ENCODE measurements at places on chromosomes 5 and 9.

GRCh38 chr5:177023303-177023664 lies 788 bp downstream of the ZNF346 start:
- DNase-seq = no peak

GRCh38 chr5:56330806-56331205 lies 97.7 kb upstream of the ANKRD55 start:
- DNase-seq = no peak

DNA sequence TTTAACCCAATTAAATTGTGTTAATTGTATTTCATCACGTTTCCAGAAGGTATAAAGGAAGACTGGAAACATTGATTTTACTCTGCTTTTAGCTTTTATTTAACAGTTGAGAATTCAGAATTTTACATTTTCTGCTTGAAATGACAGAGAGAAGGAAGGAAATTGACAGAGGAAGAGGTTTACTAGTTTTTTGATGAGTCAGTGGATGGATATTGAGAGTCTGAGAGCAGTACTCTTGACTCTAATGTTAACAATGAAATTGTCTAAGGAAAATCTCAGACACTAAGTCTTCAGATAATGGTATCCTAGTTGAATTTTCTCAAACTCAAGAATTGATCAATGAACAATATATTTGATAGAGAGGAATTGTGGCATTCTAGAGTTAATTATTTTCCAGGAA lies 60.6 kb downstream of the IPO11 start:
- no peak for DNase-seq

GRCh38 chr9:70488793-70489105 lies 74.3 kb upstream of the KLF9 start:
- no peak for DNase-seq

DNA sequence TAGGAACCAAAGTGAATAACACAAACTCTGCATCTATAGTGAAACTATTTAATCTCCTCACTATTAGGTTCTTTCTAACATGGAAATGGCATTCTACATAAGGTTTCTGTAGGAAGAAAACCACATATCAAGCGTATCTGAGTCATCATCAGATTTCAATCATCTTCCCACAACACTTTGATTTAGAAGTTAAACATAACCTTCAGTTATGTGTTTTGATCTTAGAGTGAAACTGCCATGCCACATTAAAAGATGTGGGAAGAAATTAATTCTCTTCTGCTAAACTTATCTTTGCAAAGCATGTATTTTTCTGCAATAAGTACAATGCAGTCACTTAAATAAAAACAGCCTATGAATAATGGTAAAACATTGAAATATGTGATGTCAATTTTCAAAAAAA lies 55.0 kb downstream of the MEF2C start:
- no peak for DNase-seq

- DNase-seq = no peak
Measured at GRCh38 chr5:98816582-98817222, 43.2 kb downstream of the RGMB start.

DNA sequence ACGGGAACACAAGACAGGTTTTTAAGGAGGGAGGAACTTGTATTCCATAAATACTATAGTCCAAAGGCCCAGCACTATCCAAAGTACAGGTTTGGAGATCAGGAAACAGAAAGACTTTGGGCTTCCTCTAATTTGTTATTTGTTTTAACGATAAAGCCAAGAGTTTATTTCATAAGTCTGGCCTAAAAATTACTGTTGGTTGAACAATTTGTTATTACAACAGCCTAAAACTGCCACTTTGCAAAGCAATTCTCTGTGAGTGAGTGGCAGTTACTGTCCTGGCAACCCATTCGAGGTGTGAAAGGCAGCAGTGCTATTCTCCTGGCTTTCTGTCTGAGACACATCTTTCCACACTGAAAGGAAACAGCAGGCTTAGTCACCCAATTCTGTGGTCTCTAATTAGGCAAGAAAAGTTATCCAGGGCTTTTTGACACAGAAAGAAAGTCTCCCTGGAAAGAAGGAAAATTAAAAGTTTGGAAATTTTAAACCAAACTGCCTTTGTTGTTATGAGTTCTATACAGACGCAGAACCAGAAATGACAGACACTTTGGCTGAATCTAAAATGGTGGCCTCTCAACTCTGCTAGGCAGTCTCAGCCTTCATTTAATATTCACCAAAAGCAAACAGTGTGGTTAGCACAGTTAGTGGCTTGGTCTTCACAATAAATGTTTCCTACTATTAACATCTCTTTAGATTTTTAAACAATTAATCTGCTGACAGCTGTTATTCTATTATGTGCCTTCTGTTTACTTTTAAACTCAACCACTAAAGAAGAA lies 33.9 kb downstream of the PSMB7 start:
- no peak for DNase-seq

DNA sequence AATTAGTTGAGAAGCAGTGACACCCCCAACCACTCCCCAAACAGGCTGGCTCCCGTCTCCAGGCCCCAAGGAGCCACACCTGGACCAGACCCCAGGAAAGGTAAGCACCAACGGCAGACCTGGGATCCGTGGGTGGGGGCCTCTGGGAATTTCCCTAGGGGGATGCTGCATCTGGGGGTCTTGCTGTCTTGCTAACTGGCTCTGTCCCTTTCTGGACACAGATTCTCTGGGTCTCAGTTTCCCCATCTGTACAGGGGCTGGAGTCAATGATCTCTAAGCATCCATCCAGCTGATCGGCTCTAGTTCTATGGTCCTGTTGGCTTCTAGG lies 27.9 kb upstream of the IL17B start:
- DNase-seq = no peak

GRCh38 chr5:54964405-54964804 lies 21.0 kb downstream of the ESM1 start:
- no peak for DNase-seq

- no peak for DNase-seq
Measured at GRCh38 chr5:85132269-85132668, 747.6 kb upstream of the EDIL3 start.

GRCh38 chr5:7242118-7242710 lies 153.7 kb upstream of the ADCY2 start:
- no peak for DNase-seq

DNA sequence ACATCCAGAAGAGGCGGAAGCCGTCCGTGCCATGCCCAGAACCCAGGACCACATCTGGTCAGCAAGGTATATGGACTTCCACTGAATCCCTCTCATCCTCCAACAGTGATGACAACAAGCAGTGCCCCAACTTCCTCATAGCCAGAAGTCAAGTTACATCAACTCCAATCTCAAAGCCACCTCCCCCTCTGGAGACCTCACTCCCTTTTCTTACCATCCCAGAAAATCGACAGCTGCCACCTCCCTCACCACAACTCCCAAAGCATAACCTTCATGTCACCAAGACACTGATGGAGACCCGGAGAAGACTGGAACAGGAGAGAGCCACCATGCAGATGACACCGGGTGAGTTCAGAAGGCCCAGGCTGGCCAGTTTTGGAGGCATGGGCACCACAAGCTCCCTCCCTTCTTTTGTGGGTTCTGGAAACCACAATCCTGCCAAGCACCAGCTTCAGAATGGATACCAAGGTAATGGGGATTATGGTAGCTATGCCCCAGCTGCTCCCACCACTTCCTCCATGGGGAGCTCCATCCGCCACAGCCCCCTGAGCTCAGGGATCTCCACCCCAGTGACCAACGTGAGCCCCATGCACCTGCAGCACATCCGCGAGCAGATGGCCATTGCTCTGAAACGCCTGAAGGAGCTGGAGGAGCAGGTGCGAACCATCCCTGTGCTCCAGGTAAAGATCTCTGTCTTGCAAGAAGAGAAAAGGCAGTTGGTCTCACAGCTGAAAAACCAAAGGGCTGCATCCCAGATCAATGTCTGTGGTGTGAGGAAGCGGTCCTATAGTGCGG lies 130.3 kb upstream of the DMRT1 start:
- no peak for DNase-seq

DNA sequence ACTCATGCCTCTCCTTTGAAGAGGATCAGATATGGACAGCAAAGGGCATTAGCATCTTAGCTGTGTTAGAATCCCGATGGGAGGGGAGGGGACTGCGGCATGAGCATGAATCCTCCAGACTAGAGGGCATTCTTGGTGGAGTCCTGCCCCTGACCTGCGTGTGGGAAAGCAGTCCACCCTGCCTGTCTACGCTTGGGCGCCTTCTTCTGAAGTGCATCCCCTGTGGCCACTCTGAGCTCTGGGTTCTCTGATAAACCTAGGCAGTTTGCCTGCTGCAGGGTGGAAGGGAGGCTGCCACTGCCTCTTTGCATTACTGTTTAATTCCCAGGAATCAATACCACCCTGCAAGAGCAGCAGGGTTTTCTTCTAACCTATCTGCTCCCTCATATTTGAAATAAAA lies 169.3 kb downstream of the INSYN2B start:
- DNase-seq = no peak

- no peak for DNase-seq
Measured at GRCh38 chr9:105416840-105417239, 31.0 kb upstream of the FSD1L start.

DNA sequence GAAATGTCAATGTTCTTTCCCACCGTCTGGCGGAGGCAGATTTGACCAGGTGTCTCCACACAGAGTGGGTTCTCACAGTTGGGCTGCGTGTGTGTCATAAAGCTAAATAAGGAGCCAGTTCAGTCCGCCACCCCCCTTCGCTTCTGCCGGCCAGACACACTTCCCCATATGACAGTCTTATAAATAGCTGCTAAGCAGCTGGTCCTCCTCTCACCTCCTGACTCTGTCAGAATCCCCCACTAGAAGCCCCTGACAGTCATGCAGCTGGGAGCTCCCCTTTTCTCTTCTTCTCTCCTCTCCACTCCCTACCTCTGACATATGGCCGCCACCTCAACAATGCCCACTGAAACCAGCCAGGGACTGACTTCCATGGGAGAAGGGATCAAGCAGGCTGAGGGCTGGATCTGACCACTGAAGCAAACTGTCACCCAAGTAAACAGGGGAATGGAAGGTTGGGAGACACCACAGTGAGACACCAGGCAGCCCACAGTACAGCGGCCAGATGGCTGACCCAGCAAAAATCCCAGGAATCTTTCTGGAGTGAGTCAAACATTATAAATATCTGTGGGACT lies 141.9 kb upstream of the EFNA5 start:
- no peak for DNase-seq
